ENCODE measurements at places on chromosomes 3 and 15.

- DNase-seq, result no peak
These were observed 65.7 kb downstream of the CDC25A start for GRCh38 chr3:48122504-48122903.

DNA sequence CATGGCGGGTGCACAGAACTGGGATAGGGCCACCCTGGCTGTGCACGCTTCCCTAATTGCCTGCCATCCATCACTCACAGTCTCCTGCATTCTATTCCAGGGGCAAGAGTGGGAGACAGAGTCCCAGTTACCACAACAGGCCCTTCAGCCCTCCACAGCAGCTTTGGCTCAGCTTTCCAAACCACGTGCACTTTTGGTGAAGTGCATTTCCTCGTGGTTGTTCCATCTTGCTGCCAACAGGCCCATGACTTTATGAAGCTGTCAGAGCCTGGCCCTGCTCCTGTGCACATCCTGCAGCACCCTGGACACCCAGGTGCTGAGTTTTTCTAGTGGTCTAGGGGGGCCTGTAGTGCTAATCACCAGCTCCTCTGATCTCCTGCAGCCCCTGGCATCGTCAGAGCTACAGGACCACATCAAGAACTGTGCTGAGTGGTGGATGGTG lies 110.2 kb downstream of the ADCY5 start:
- DNase-seq, result no peak

GRCh38 chr15:29968895-29969561 lies 113.7 kb upstream of the GOLGA8J start:
- no peak for DNase-seq

- DNase-seq, result no peak
These were observed 15.9 kb upstream of the GREM1 start for GRCh38 chr15:32701863-32702262.

- no peak for DNase-seq
These were observed 106.5 kb downstream of the CACNA2D3 start for GRCh38 chr3:54228806-54229205.

DNA sequence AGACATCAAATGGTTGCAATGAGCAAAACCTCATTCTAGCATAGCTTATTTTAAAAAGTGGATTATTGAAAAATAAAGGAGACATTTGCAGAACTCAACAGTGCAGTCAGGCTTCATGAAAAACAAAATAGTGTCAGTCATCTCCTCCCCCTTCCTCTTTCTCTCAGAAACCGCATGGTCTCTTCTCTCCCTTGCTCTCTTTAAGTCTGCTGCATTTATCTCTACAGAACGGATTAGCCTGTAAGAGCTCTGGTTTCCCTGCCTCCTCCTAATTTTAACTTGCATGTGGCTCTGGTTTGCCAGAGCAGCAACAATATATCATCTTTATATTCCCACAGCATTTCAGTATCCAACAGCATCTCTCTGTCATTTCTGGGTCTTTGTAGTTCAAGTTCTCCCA lies 609.0 kb downstream of the MECOM start:
- DNase-seq, result no peak

DNA sequence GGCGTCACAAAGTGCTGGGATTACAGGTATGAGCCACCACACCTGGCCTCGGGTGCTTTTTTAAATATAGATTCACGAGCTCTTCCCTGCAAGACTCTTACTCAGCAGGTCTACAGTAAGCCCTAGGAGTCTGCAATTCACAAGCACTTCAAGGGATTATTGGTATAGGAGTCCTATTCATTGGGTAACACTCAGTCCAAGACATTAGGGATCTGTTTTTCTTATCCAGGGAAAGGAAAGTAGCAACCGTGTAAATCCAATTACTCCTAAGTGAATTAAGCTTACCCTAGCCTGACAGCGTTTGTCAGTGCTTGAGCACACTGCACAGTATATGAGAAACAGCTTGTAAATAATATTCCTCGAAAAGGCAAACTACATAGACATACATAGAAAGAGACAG lies 109.9 kb downstream of the SENP2 start:
- no peak for DNase-seq

GRCh38 chr3:108114423-108115065 lies 23.7 kb upstream of the CD47 start:
- no peak for DNase-seq

- no peak for DNase-seq
These were observed 111.5 kb downstream of the PDZRN3 start for GRCh38 chr3:73513260-73513659.

GRCh38 chr3:98903099-98903498 lies 1.6 kb upstream of the DCBLD2 start:
- no peak for DNase-seq

DNA sequence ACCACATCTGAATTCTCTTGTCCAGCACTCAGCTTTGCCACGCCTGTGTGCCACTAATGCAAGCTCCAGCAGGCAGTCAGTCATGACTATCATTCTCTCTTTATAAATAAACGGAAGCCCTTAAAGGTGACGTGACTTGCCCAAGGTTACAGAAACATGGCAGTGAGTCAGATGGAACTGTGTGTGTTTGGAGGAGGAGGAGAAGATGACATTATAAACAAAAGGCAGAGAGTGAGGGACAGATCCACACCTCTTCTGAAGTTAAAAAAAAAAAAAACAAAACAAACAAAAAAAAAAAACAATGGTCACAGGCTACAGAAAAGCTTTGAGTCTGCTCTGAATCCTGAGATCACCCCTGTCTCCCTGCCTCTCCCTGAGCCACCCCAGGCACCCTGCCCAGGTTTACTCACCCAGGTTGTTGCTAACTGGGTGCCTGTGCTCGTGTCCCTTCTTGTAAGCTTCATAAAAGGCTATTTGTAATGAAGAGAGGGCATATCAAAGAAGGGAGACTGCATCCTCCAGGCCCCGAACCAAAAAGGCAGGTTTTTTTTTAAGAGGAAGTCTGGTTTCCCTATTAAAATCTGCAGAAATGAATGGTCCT lies 119.7 kb upstream of the PHLDB2 start:
- DNase-seq, result no peak

DNA sequence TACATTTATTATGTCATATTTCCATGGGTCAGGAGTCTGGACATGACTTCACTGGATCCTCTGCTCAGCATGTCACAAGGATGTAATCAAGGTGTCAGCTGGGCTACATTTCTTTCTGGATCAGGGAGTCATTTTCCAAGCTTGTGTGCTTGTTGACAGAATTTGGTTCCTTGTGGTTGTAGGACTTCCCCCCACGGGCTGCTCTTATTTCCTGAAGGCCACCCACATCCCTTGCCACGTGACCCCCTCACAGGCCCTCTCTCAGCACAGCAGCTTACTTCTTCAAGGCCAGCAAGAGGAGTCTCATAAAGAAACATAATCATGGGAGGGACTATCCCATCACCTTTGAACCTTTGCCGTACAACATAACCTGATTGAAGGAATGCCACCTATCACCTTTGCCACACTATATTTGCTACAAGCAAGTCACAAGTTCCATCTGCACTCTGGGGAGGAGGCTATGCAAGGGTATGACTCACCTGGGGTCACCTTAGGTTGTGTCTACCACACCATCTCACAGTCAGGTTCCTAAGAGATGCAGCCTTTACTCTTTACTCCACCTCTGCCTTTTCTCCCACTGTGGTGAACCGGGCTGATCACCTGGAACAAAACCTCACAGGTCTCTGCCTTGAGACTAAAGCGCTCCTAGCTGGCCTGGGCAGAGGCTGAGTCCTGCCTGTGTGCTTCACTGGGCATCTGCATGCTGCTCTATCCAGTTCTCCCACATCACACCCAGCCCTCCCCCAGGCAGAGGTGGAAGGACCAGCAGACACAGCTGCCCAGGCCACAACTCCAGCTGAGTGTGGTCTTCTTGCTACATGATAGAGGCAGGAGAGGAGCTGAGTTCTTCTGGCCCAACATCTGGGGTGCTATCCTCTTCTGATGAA lies 13.5 kb downstream of the RAB6B start:
- no peak for DNase-seq

DNA sequence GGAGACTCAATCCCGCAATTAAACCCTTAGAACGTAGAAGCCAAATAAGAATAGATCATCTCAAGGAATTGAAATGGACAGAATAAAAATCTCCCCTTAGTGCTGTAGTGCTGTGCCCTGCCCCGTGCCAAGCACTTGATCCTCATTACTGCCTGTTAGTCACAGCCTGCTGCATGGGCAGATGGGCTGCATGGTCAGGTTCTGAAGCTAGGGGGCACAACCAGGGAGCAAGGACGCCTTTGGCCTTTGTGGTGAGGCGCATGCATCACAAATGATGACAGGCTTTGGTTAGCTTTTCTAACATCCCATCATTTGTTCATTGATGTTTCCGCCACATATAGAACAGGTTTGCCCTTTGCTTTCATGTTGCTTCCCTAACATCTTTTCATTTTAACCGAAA lies 336.3 kb upstream of the ADAMTS9 start:
- no peak for DNase-seq

GRCh38 chr15:95865330-95865739 lies 465.2 kb upstream of the NR2F2 start:
- DNase-seq, result no peak

GRCh38 chr3:193507566-193507965 lies 47.1 kb downstream of the ATP13A4 start:
- no peak for DNase-seq

- DNase-seq, result no peak
These were observed 245.4 kb upstream of the CDIN1 start for GRCh38 chr15:36334059-36334458.

DNA sequence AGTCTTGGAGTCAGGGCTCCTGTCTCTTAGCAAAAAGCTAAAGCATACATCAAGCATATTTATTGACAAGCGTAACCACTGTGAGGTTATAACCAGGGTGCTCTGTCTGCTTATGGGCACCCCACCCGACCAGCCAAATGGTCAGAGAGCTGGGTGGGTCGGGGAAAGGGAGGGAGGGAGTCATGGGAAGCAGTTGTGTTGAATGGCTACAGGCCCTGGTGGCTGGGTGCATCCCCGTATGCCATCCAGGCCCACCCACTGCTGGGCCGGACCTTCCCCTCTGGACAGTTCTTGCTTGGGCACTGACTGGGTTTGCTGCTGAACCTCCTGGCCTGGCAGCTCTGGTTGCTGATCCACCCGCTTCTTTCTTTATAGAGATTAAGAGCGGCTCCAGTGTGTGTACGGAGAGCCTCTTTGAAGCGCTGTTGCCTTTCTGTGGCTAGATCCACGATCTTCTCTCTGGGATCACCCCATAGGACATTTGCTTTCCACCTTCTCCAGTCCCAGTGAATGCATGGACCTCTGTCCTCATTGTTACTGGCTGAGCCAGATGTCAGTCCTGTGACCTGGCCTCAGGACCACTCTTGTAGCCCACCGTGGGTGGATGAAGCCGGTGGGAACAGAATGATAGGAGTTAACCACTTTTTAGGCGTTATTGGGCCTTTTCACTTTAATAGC lies 59.6 kb downstream of the SMAD3 start:
- DNase-seq, result no peak

- peak; percentile 39 for DNase-seq
These were observed 483 bp downstream of the VPS13C start for GRCh38 chr15:62059816-62060112.

GRCh38 chr15:101641894-101642293 lies 10.3 kb downstream of the TM2D3 start:
- DNase-seq, result no peak

GRCh38 chr15:85100186-85100937 lies 118.7 kb downstream of the PDE8A start:
- no peak for DNase-seq

DNA sequence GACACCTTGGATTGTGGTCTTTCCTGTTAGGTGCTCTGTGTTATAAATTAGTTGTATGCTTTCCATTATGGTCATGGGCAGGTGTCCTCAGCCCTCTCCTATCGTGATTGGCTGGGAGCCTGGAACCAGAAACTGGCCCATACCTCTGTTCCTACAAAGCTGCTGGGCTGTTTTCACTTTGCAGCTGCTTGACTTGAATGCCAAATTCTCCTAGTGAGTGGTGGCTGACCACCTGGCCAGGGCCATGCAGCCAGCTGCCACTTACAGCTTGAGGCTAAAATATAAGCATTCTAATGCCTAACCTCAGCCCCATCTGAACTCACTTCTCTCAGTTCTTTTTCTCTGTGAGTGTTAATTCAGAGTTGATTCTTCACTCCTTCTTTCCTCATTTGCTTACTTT lies 239.3 kb upstream of the GBE1 start:
- DNase-seq, result no peak

DNA sequence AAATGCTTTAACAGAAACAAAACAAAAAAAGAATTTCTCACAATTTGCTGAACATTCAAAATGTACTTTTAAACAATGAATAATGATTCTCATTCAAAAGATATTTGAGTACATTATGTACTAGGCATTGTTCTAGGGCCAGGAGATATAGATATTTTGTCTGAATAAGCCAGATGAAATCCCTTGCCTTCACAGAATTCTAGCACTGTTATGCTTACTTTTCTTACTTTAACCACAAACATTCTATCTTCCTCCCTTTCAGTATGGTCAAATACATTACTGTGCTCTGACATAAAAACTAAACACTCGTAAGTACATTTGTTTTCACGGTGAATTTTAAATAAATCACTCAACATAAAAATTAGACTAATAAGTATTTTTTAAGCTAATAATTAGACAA lies 116.7 kb downstream of the ADAM10 start:
- no peak for DNase-seq

GRCh38 chr3:192336286-192336685 lies 391.1 kb downstream of the FGF12 start:
- no peak for DNase-seq

GRCh38 chr15:62883938-62884479 lies 158.5 kb upstream of the TPM1 start:
- no peak for DNase-seq

GRCh38 chr15:70748281-70748747 lies 15.0 kb downstream of the UACA start:
- peak; percentile 87 for DNase-seq

DNA sequence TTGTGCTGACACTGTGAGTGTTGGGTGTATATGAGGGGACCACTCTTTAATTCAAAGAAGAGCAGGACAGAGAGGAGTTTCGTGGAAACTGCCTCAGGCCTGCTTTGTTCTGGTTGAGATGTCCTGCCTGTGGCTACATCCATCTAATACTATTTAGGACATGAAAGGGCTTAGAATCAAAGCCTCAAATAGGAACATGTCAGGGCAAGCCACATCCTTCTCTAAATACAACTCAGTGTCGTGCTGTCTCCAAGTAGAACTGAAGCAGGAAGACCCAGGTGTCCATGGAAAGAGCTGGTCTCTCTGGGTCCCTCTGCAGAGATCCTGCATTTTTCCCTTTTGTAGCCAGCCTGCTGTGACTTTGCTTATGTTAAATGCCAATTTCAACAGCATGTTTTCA lies 156.2 kb upstream of the UMPS start:
- DNase-seq, result no peak
